Fibroblast of the aortic adventitia (primary cell): ENCODE measurements at places on chromosomes 4 and X. TPM values are rescaled to one million over a fixed set of nuclear protein-coding genes. Genes with fewer than 3 reads are reported as not detected.

Gene CHM
- total RNA-seq = 16.5 and 52.8 TPM in 2 replicates

Gene VEGFC
- total RNA-seq = 24.7 and 42.9 TPM in 2 replicates

Gene HPGDS
- total RNA-seq = not detected in 2 replicates

Gene GPR143
- total RNA-seq = 0.33 TPM in 1 of 2 replicates, not detected in the other

Gene TBC1D8B
- total RNA-seq = 17.1 and 17.3 TPM in 2 replicates

Gene HDAC6
- 17.3 and 33.7 TPM in 2 replicates for total RNA-seq

Gene NUDT9
- total RNA-seq = 15.5 and 61.3 TPM in 2 replicates

Gene NR3C2
- total RNA-seq = 2.4 and 4.7 TPM in 2 replicates

Gene MAGIX
- total RNA-seq = 1.7 and 2.9 TPM in 2 replicates

Gene VSIG4
- not detected in 2 replicates for total RNA-seq

Gene SPANXN3
- not detected in 2 replicates for total RNA-seq

Gene PTPN13
- 41.6 and 67.6 TPM in 2 replicates for total RNA-seq

Gene REST
- total RNA-seq = 42.1 and 50.6 TPM in 2 replicates

Gene CLCN4
- 6.7 and 15.1 TPM in 2 replicates for total RNA-seq

Gene C4orf54
- 0.08 TPM in 1 of 2 replicates, not detected in the other for total RNA-seq

Gene HTN3
- total RNA-seq = not detected in 2 replicates

Gene FMR1NB
- total RNA-seq = not detected in 2 replicates

Gene USP27X
- total RNA-seq = 2.8 and 2.9 TPM in 2 replicates

Gene MAP9
- 6.5 and 19.0 TPM in 2 replicates for total RNA-seq

Gene KDR
- total RNA-seq = 2.5 and 10.9 TPM in 2 replicates

Gene PHOX2B
- total RNA-seq = not detected in 2 replicates

Gene RELL1
- 21.3 and 65.7 TPM in 2 replicates for total RNA-seq

Gene SYN1
- 0.09 TPM in 1 of 2 replicates, not detected in the other for total RNA-seq

Gene TRIML2
- total RNA-seq = not detected in 2 replicates

Gene MBTPS2
- 4.6 and 12.9 TPM in 2 replicates for total RNA-seq

Gene SLC7A11
- total RNA-seq = 21.8 and 118 TPM in 2 replicates

Gene PDGFRA
- 707 and 865 TPM in 2 replicates for total RNA-seq

Gene PQBP1
- total RNA-seq = 35.4 and 65.5 TPM in 2 replicates

Gene TRAM1L1
- 3.2 and 4.3 TPM in 2 replicates for total RNA-seq

Gene ADH1C
- 1.4 and 24.3 TPM in 2 replicates for total RNA-seq

Gene DCAF12L2
- not detected in 2 replicates for total RNA-seq

Gene PAGE5
- total RNA-seq = not detected in 2 replicates

Gene FIP1L1
- total RNA-seq = 115 and 176 TPM in 2 replicates

Gene ASB9
- 0.18 TPM in 1 of 2 replicates, not detected in the other for total RNA-seq

Gene RPS6KA6
- 4.2 and 7.0 TPM in 2 replicates for total RNA-seq

Gene SPANXA1
- total RNA-seq = not detected in 2 replicates

Gene PRRG1
- total RNA-seq = 10.0 and 15.3 TPM in 2 replicates

Gene GAGE1
- total RNA-seq = not detected in 2 replicates

Gene GYPE
- 3.1 TPM in 1 of 2 replicates, not detected in the other for total RNA-seq

Gene HPGD
- total RNA-seq = 2.7 TPM in 1 of 2 replicates, not detected in the other

Gene BBS12
- 2.0 and 5.8 TPM in 2 replicates for total RNA-seq

Gene LRPAP1
- 61.0 and 87.7 TPM in 2 replicates for total RNA-seq
